ENCODE measurements at places on chromosomes 12 and 14.

DNA sequence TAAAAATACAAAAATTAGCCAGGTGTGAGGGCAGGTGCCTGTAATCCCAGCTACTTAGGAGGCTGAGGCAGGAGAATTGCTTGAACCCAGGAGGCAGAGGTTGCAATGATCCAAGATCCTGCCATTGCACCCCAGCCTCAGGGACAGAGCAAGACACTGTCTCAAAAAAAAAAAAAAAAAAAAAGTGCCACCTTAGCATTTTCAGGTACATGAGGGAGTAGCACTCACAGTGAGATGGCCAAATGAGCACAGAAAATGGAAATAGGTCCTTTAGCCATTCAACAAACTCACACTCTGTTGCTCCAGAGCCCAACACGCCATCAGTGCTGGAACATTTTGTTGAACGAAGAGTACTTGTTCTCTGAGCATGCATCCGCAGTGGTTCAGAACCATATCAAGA, 75.2 kb upstream of the MYL2 start:
- DNase-seq, result no peak

GRCh38 chr12:57095440-57095839, 6.5 kb downstream of the NAB2 start:
- no peak for DNase-seq

GRCh38 chr14:88045705-88046104, 40.8 kb downstream of the GPR65 start:
- DNase-seq, result no peak

- DNase-seq, result peak; percentile 66
These were observed 259.1 kb downstream of the PCNX1 start for GRCh38 chr14:71166180-71166837.

GRCh38 chr14:51652168-51653078, 713 bp downstream of the FRMD6 start:
- peak; percentile 35 for DNase-seq

DNA sequence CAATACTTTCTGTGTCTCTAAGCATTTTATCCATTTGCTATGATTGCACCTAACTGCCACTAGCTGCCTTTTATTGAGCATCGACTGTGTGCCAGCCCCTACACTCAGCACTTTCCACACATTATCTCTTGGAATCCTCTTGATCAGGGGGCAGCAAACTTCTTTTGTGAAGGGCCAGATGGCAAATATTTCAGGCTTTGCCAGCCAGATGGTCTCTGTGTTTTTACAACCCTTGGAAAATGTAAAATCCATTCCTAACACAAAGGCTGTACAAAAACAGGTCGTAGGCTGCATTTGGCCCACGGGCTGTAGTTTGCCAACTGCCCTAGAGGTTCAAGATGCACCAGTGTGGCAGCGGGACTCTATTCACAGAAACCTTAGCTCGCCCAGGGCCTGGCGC, 19.5 kb downstream of the FOXN4 start:
- no peak for DNase-seq

DNA sequence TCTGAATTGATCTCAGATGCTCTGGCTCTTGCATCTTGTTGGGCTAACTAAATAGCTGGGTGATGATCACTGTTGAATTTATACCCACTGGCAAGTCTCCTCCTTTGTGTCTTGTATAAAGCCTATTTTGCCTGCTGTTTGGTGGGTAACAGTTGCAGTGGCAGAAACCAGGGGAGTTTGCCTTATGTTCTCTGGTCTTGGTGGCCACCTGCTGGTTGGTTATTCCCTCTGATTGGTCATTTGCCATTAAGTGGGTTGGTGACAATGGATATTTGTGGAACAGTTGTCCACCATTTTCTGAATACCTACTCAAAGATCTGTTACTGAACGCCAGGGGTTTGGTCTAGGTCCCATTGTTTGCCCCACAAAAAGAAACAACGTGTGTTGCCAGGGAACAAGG, 52.1 kb downstream of the AVPR1A start:
- DNase-seq, result peak; percentile 50

DNA sequence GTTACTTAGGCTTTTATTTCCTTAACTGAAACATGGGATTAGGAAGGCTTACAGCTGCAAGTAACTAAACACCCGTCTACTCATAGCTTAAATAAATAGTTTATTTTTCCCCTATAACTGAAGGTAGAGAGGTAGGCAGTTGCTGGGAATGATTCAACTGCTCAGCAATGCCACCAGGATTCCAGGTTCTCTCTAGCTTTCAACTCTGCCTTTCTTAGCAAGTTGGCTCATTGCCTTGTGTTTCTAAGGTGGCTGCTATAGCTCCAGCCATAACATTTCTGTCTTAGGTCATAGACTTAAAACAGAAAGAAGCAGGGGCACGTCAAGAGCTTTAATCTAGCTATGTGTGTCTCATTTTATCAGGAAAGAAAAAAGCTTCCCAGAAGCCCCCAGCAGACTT, 103.7 kb upstream of the MDM1 start:
- DNase-seq, result no peak

DNA sequence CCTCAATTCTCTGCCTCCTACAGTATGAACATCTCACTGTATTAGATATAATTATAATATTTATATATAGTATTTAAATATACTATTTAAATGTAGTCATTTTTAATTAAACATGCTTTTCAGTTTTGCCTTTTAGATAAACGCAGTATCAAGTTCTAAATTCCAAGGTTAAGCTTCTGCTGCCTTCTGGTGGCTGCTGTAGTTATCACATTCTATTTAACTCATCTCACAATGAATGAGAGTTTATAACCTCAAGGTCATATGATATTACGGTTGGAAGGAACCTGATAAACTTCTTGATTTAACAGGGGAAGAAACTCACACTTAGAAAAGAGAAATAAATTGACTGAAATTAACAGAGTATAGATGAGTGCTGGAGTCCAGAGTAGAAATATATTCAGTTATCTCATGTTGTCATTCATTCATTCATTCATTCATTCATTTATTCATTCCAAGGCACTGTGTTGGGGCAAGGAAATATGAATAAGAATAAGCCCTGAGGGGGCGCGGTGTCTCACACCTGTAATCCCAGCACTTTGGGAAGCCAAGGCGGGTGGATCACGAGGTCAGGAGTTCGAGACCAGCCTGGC, 31.9 kb downstream of the GUCY2C start:
- DNase-seq, result no peak

GRCh38 chr12:55684761-55685370, 22.8 kb downstream of the ITGA7 start:
- DNase-seq, result no peak

DNA sequence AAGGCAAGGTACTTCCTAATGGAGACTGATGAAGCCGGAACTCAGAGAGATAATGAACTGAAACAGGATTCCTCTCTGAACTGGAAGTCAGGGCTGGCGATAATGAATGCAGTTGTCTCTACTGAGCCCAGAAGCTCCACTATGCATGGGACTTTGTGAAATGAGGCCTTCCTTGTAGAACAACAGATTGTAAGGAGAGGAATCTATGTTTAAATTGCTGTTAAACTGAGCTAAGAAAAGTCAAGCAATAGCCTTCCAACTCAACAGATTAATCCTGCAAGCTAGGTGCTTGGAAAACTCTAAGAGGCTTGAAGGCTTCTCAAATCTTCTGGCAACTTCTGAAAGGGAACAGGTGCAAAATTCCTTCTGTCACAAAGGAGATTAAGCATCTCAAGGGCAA, 119.5 kb upstream of the ARHGAP5 start:
- no peak for DNase-seq

- DNase-seq, result no peak
These were observed 13.5 kb downstream of the MIA2 start for GRCh38 chr14:39247256-39247655.

GRCh38 chr14:66619952-66620351, 112.0 kb downstream of the GPHN start:
- DNase-seq, result no peak

- no peak for DNase-seq
These were observed 93.5 kb upstream of the CEP83 start for GRCh38 chr12:94553130-94553519.

DNA sequence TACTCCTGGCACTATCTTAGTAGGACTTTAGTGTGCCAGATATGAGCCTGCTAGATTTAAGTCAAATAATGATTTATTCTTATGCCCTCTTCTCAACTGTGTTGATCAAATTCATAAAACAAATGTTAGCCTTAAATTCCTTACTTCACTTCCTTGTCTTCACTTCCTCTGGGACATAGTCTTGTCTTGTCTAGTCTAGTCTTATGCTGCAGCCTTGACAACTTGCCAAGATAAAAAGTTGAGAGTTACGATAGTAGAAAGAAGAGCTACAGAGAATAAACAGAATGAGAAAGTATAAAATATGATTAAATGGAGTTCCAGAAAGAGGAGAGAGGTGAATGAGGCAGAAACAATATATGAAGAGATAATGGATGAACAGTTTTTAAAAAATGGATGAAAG, 378.1 kb downstream of the DAD1 start:
- no peak for DNase-seq

Data from T47D (cell line).